ENCODE measurements at places on chromosomes 3 and 15.
A peak's percentile ranks its signal among the peaks of the same experiment; 100 is the strongest.

DNA sequence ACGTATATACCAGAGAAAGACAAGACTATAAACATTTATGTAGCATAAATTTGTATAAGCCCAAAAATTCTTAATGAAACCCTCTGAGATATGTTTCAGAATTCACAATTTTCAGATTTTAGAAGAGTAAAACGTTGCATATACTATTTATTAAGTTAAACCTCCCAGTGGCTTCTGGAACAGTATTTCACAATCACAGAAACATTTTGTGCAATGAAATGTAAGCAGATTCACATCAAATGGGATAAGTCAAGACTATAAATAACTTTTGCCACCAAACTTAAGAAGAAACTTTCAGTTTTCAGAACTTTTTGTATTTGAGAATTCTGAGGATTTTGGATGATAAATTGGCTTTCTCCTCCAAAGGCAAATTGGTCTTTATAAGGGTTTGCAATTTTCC is 9.2 kb downstream of the SLTM start:
- DNase-seq = peak; percentile 71

DNA sequence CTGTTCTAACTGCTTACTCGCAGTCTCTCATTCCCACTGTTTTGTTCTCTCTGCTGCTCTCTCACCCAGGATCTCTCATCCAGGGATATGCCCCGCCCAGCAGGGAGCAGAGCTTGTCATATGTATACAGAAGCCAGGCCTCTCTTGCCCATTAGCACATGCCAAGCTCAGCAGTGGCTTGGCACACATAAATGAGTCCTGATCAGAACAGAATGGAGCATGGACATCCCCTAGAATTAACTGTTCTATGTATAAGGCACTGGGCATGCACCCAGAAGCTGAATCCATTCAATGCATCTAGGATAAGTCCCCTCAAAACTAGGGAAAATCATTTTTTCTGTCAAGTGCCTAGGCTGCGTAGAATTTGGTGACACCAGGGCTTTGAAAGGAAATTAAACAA is 61.6 kb downstream of the IGSF11 start:
- DNase-seq = no peak

- DNase-seq = peak; percentile 21
These were observed 20.7 kb upstream of the OTOL1 start for GRCh38 chr3:161475905-161476304.

- DNase-seq = no peak
These were observed 10.6 kb upstream of the DNAAF4 start for GRCh38 chr15:55518641-55519040.

DNA sequence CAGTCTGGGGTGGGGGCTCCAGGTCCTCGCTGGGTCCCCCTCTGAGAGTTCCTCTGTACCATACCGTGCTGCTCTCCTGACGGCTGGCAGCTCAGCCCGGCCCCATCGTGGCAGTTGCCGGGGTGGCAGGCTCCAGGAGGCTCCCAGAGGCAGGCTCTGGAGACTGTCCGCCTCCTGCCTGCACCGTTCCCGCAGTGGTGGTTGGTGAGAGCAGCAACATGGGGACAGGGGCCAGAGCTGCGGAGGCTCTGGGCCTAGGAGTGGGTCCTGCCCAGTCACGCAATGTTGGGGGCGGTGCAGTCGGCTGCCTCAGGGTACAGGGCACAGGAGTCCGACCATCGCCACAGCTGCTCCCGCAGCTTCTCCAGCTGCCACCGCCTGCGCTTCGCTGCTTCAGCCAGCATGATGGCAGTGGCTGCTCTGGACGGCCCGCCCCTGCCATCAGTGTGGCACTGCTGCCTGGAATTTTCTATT is 492.7 kb downstream of the AGBL1 start:
- no peak for DNase-seq
